Astrocyte (in vitro differentiated cells and primary cell): ENCODE measurements at places on chromosomes 3 and 15.

DNA sequence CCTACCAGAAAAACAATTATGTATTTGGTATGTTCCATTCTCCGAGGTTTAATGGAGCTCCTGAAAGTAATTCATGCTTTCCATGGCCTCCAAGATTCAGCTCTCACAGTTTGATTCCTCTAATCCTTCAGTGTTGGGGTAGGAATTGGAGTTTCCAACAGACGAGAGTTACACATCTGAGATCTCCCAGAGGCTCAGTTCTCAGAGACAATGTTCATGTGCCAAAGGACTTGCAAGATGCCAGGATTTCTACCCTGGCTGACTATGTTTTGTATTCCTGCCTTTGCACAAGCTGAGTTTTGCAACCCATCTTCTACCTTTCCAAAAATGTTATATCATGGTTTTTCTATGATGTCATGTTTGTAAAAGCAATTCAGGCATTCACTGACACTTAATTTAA, 322.9 kb downstream of the ERC2 start:
- H3K4me1 ChIP-seq: no peaks in the 10 kb centered on the region
- no peak for DNase-seq
- H3K27ac ChIP-seq: no peak overlapping the region
- no peaks in the 10 kb centered on the region for H3K36me3 ChIP-seq
- H3K4me3 ChIP-seq: no peak overlapping the region

- H3K4me1 ChIP-seq: no peaks in the 10 kb centered on the region
- DNase-seq: no peak
- no peak overlapping the region for H3K27ac ChIP-seq
Observed at GRCh38 chr3:17130956-17131355, 246.2 kb downstream of the PLCL2 start.

DNA sequence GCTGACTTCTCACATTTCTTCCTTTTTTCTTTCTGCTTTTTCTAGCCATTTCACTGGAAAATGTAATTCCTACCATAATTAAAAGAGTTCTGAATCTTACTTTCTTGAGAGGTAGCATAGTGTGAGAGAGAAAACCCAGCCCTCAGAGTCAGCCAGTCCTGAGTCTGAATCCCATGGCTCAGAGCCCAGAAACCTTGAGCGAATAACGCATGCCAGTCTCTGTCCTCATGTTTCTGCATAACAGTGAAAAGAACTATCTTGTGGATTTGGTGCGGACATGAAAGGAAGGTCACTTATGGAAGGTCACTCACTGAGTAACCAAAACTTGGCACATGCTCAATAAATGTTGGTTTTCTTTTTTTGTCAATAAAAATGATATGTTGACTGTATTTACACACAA, 29.3 kb upstream of the SLCO3A1 start:
- DNase-seq: no peak
- H3K27me3 ChIP-seq: no peaks in the 10 kb centered on the region
- H3K4me3 ChIP-seq: no peak overlapping the region
- no peaks in the 10 kb centered on the region for H3K4me1 ChIP-seq

GRCh38 chr15:85062560-85062959, 80.9 kb downstream of the PDE8A start:
- no peak for DNase-seq
- no peaks in the 10 kb centered on the region for H3K27me3 ChIP-seq
- H3K36me3 ChIP-seq: no peaks in the 10 kb centered on the region
- H3K4me1 ChIP-seq: no peaks in the 10 kb centered on the region
- H3K4me3 ChIP-seq: no peak overlapping the region

DNA sequence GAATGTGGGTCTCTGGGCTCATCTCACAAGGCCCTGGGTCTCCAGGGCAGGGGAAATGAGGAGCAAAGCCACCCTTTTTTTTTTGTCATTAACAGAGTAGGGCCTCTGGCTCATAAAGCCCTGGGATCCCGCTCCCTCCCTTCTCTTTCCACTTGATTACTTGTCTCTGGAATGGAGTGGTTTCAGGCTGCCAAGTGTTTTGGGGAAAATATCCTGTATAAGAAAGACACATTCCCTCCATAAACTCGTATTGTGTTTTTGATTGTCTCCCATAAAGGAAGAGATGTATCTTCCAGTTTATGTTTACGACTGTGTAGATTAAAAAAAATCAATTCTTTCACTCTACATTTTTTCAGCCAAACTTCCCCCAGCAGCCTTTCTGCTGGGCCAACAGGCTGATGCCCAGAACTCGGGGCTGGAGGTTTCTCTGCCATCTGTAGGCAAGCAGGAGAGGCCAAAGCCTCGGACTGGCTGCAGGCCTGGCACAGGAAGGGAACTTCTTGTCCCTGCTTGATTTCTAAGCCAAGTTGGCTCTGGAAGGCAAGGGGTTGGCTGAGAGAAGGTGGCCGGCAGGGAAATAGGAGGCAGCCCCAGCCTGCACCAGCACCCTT, 49.4 kb upstream of the INSYN1 start:
- H3K27me3 ChIP-seq: no peaks in the 10 kb centered on the region
- no peak overlapping the region for H3K4me3 ChIP-seq
- H3K4me1 ChIP-seq: peaks cover 31% of the 10 kb centered on the region
- H3K36me3 ChIP-seq: no peaks in the 10 kb centered on the region
- no peak for DNase-seq
